Dermis microvascular lymphatic vessel endothelial cell (primary cell): ENCODE measurements at places on chromosomes 2 and 18. TPM values are rescaled to one million over a fixed set of nuclear protein-coding genes. Genes with fewer than 3 reads are reported as not detected.

Gene VSNL1
- total RNA-seq = 0.13 TPM in 1 of 2 replicates, not detected in the other

Gene SERPINB13
- total RNA-seq = not detected in 2 replicates

Gene KIF3C
- 10.5 and 13.0 TPM in 2 replicates for total RNA-seq

Gene POTEJ
- 0.26 and 0.38 TPM in 2 replicates for total RNA-seq

Gene FBXO48
- total RNA-seq = 0.13 and 0.25 TPM in 2 replicates

Gene LIMS4
- 20.8 and 80.8 TPM in 2 replicates for total RNA-seq

Gene RAB27B
- total RNA-seq = not detected in 2 replicates

Gene LIMS1
- total RNA-seq = 217 and 543 TPM in 2 replicates

Gene COLEC12
- 33.4 and 110 TPM in 2 replicates for total RNA-seq

Gene BUB1
- 11.0 and 25.8 TPM in 2 replicates for total RNA-seq

Gene NPHP1
- total RNA-seq = 1.5 and 1.7 TPM in 2 replicates

Gene CFAP53
- 0.13 TPM in 2 replicates for total RNA-seq
